ENCODE measurements at places on chromosomes 13 and 19. TPM values are rescaled to one million over a fixed set of nuclear protein-coding genes. Genes with fewer than 3 reads are reported as not detected.

Gene SHANK1
- 1.6 TPM for polyA plus RNA-seq

Gene FGF9
- polyA plus RNA-seq = not detected

Gene F10
- 0.07 TPM for polyA plus RNA-seq

Gene POU2F2
- 0.61 TPM for polyA plus RNA-seq

Gene RFPL4AL1
- polyA plus RNA-seq = not detected

Gene PSG3
- not detected for polyA plus RNA-seq

Gene APC2
- 0.04 TPM for polyA plus RNA-seq

Gene SERP2
- 0.13 TPM for polyA plus RNA-seq

Gene UHRF1
- 47.4 TPM for polyA plus RNA-seq

Gene NAPSA
- 1.6 TPM for polyA plus RNA-seq

Gene ZNF564
- polyA plus RNA-seq = 4.0 TPM

Gene ACER1
- not detected for polyA plus RNA-seq
